Midbrain (tissue), 1 donor: ENCODE measurements at places on chromosomes 7 and 10.
A peak's percentile ranks its signal among the peaks of the same experiment; 100 is the strongest.

- DNase-seq, result no peak
Observed at GRCh38 chr7:27209933-27210440, 10.1 kb upstream of the HOXA13 start.

DNA sequence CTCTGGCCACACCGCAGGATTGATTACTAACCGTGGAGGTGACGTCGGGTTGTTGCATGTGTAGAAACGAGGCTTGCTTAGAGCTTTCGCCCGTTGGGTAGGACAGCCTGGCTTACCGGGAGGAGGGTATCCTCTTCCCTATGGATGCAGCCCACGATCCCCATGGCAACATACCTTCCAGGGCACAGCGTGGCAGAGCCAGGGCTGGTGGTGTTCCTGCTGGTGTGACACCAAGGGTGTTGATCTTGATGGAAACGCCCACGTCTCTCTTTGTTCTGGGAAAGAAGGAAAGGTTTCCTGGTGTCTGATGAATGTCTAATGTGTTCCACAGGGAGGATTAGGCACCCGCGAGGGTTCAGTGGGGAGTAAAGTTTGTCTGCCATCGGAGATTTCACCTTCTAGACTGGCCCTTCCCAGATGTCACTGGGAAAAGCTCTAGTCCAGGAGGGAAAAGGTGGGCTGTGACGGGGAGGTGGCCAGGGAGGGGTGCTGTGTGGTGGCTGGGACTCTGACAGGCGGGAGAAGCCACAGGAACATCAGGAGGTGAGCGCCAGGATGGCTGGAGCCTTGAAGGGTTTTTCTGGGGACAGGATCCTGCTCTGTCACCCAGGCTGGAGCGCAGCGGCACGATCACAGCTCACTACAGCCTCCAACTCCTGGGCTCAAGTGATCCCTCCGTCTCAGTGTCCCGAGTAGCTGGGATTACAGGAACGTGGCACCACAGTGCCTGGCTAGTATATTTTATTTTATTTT lies 102.1 kb downstream of the CUX1 start:
- no peak for DNase-seq

GRCh38 chr10:129285459-129285858 lies 181.6 kb upstream of the MGMT start:
- no peak for DNase-seq

GRCh38 chr10:58319599-58319998 lies 15.2 kb upstream of the UBE2D1 start:
- DNase-seq, result peak; percentile 3

GRCh38 chr10:90939116-90939515 lies 18.2 kb upstream of the ANKRD1 start:
- no peak for DNase-seq

DNA sequence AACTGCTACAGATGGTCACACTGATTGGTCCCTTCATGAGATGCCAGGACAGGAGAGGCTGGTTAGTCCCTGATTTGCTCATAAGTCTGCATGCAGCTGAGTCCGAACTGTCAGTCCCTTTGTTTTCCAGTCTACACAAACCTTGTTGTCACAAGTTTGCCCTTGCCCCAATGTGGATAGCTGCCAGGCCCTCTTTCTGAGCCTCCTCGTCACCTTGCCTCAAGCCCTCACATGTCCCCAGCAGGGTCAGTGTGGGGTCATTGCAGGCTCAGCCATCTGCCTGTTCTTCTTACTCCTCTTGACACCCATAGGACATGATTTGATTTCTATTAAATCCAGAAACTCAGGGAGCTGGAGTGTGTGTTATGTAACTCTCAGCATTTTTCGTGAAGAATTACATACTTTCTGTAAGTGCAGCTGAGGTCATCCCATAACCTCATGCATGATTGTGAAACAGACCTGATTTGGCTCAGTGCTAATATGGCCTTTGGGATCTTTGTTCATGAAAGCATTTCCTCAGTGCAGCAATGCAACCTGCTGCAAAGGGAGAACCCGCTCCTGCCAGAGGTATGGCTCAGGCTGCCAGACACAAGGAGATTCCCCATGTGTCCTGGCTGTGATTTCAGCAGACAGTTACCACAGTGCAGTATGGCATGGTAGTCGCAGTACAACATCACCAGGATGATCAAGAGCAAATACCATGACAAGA lies 70.0 kb upstream of the ZMIZ2 start:
- peak; percentile 3 for DNase-seq

DNA sequence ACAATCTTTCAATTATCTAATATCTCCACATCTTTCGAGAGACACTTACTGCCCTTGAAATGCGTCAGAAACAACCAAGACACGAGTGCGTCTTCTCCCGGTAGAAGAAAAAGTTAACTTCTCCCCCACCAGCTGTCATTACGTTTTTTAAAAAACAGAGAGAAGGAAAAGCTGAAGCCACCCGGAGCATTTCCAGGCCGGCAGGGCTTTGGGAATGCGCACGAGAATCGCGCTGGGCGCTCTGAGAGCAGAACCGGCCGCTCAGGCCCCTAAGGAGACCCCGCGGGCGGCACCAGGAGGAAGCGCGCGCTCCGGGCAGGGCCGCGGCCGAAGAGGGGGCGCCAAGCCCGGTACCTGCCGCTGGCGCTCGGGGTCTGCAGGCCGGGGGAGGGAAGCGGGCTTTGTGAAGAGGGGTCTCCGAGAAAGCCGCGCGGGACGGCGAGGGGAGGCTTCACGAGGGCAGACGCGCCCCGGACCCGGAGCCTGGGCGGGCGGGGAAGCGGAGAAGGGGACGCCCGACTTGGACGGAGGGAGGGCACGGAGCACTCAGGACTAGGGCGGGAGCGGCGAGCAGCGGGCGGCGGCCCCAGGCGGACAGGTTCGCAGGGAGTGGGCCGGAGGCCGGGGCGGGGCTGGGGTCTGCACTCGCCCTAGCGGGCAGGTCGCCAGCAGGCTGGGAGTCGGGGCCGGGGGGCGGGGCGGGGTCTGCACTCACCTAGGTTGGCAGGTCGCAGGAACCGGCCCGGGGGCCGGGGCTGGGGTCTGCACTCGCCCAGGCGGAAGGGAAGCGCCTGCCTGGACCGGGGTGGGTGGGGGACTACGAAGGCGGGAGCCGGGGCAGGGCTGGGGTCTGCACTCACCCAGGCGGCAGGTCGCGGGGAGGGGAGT lies 932 bp downstream of the ESYT2 start:
- peak; percentile 36 for DNase-seq

DNA sequence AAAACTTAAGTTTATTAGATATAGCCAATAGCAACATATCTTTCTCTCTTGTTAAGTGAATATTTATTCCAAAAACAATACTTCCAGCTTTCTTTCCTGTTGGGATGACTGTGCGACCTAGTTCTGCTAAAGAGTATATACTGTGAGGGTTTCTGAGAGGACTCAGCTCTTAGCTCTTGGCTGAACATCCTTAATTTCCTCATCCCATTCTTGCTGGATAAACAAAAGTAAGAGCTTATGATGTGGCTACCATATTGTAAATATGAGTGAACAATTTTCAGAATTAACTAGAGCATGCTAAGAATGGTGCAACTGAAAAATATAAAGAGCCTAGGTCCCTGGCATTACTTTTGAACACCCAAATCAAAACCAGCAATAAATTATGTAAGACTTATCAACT lies 279.5 kb upstream of the GNAI1 start:
- no peak for DNase-seq

- no peak for DNase-seq
Observed at GRCh38 chr7:91185771-91186170, 78.5 kb upstream of the FZD1 start.

- no peak for DNase-seq
Observed at GRCh38 chr7:101018271-101019167, 1.4 kb upstream of the MUC17 start.

GRCh38 chr7:47300472-47301104 lies 281.3 kb downstream of the TNS3 start:
- peak; percentile 49 for DNase-seq

DNA sequence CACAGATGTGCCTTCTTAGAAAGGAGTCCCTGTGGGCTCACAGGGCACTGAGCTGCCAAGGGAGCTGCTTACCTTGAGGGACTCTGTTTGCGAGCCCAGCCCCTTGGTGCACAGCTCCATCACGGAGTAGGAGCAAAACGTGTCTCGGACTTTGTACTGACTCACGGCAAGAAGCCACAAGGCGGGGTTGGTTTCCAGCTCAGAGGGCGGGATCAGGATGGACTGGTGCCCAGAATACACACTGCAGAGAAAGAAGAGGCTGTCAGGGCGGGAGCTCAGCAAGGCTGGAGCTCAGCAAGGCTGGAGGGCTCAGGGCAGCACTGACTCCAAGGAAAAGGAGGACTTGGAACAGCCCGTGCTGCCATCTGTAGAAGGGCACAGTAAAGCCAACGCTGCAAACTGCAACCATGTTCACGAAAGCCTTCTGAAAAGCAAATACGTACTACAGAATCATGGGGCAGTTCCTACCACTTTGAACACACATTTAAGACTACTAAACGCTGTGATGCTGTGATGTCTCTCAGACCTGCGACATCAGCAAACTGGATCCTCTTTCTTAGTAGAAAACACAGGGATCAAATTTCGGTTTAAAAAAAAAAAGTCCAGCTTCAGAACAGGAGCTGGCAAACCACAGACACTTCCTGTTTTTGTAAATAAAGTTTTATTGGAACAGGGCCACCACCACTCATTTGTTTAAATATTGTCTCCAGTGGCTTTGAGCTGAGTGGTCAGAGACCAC lies 194.3 kb downstream of the ZMYND11 start:
- DNase-seq, result peak; percentile 83

- no peak for DNase-seq
Observed at GRCh38 chr7:65477326-65477725, 103.7 kb downstream of the ZNF92 start.

DNA sequence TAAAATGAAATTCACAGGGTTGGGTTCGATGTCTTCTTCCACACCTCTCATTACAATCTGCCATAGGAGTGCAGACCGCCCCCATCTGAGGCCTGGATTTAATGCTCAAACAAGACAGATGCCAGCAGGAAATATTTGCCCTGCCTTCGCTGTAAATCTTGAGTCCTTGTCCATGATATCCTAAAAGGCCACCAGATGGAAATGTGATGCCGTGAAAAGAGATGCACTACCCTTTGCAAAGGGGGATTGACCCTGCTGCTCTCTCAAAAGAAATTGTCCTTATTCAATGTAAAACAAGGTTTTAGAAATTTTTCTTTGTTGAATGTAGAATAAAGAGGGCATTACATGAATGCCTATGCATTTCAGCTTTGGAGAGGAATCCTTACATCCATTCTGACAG lies 37.5 kb downstream of the AGAP4 start:
- DNase-seq, result no peak

GRCh38 chr7:101784292-101785127 lies 32.9 kb upstream of the CUX1 start:
- no peak for DNase-seq
